Hematopoietic multipotent progenitor cell treated with erythropoietin and hydrocortisone succinate and interleukin-3 and kit ligand, for 4 days (in vitro differentiated cells): ENCODE measurements at places on chromosomes 4 and X.

GRCh38 chrX:120446498-120446897, 22.6 kb downstream of the LAMP2 start:
- DNase-seq = no peak

- no peak for DNase-seq
Measured at GRCh38 chr4:112550728-112551127, 34.7 kb upstream of the NEUROG2 start.

DNA sequence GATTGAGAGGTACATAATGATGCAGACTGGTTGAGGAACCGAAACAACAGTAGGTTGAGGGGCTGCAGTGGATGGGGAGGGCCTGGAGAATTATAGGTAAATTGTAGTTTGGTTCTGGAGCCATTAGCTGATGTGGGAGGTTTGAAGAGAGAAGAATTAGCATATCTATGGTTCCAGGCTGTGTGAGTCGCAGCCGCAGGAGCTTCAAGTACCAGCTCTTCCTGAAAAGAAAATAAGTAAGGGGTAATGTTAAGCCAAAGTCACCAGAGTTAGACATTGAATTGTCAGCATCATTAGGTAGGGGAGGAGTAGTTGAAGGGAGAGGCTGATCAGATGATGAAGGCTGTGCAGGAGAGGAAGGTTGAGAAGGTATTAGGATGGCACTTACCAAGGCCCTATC, 29.5 kb downstream of the PF4 start:
- no peak for DNase-seq

DNA sequence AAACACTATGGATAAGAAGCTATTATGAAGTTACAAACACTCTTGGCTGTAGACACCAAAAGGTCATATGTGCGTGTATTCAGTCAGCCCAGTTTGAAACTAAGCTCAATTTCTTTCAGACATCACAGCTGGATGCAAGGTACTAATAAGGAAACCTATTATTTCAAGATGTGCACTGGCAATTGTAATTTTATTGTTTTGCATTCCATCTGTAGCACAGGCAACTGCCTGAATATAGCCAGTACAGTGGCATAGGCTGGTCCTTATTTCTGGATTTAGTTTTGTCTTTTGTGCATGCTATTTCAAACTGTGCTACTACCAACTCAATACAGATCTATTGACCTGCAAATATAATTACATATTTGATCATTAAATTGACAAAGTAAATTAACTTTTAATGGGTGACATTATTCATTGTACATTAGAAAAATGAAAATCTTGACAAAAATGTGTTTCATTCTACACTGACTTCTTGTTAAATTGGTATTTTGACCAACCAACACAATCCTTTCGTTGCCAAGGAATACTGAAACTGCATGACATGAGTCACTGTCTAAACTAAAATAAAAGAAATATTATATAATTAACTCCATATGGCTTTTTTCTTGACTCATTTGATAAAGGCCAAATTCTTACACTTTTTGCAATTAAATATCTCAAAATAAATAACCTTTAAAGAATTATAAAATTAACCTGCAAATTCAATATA, 594.3 kb upstream of the ADGRL3 start:
- DNase-seq = no peak

DNA sequence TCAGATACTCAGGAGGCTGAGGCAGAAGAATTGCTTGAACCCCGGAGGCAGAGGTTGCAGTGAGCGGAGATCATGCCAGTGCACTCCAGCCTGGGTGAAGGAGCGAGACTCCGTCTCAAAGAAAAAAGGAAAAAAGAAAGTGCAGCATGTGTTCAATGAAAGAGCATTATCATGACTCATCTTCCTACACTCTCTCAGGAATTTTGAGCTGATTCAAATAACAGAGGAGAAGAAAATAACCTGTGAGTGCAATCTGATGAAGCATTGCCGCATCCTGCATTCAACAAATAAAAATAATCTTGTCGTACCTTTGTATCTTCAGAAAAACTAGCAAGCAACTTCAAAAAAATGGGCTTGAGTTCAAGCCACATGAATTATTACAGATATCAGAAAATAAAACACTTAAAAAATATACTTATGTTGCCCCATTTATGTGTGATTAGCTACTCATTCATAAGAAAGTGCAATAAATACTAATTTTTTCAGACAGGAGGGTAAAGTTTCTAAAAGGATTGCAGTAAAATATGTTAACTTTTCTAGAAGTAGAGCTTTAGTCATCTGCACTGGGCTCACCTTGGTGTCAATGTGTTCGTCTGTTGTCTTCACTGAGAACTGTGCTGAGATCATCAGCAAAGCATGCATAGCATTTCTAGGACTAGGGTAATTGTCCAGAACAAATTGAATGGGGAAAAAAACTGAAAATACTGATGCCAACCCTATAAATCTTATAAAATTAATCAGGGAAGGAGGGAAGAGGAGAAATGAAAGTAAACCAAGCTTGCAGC, 90.4 kb upstream of the VCX3B start:
- no peak for DNase-seq

- DNase-seq = no peak
Measured at GRCh38 chrX:67607466-67607865, 63.6 kb downstream of the AR start.

GRCh38 chr4:10761903-10762302, 77.3 kb upstream of the CLNK start:
- DNase-seq = no peak

- no peak for DNase-seq
Measured at GRCh38 chr4:57740625-57741190, 630.5 kb upstream of the IGFBP7 start.

DNA sequence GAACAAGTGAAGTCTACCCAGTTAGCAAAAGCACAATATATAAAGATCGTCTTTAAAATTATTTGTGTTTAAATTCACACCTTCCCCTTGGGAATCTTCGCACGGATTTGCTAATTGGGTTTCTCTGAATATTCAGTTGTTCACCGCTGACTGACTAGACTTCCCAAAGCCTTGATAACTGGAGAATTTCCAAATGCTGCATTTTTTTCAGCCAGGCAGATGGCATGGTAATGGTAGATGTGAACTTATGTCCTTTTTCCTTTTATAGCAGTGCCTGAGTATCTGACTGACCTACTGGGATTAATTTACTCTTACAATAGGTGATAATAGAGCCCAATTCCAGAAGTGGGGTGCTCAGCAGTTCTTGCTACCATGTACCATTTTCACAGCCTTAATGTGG, 548.1 kb downstream of the PACRGL start:
- DNase-seq = no peak
